Small intestine (tissue), 16 donors: ENCODE measurements at places on chromosomes 1 and 21.

DNA sequence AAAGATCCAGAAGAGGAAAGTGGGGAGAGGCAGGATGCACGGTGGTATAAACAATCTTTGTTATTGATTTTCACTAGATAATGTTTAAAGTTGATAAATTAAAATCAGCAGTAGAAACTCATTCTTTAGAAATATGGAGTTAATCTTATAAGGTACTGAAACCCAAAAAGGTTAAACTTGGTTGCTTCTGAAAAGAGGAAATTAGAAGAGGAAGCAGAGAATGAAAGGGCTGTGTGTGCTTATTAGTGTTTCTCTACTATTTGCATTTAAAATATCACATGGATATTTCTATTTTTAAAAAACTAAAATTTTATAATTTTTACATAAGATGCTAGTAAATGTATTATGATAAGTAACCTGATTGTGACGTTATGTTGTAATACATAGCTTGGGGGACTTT lies 24.4 kb downstream of the C1orf141 start:
- DNase-seq, result no peak

DNA sequence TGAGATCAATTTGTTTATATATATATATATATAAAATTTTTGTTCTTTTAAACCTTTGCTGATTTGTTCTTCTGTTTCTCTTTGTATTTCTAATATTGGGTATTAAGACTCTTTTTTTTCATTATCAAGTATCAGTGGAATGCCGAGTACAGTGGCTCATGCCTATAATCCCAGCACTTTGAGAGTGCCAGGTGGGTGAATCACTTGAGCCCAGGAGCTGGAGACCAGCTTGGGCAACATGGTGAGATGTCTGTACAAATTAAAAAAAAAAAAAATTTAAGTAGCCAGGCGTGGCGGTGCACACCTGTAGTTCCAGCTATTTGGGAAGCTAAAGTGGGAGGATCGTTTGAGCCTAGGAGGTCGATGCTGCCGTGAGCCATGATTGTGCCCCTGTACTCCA lies 67.1 kb downstream of the MAST2 start:
- DNase-seq, result no peak

- DNase-seq, result no peak
These were observed 107.6 kb downstream of the NOS1AP start for GRCh38 chr1:162177126-162177525.

- DNase-seq, result peak; percentile 90
These were observed 70.0 kb downstream of the CLCA4 start for GRCh38 chr1:86616871-86617270.

- DNase-seq, result no peak
These were observed 21.1 kb downstream of the C2CD2 start for GRCh38 chr21:41932576-41933312.

GRCh38 chr1:211908453-211908852 lies 77.9 kb upstream of the LPGAT1 start:
- no peak for DNase-seq

DNA sequence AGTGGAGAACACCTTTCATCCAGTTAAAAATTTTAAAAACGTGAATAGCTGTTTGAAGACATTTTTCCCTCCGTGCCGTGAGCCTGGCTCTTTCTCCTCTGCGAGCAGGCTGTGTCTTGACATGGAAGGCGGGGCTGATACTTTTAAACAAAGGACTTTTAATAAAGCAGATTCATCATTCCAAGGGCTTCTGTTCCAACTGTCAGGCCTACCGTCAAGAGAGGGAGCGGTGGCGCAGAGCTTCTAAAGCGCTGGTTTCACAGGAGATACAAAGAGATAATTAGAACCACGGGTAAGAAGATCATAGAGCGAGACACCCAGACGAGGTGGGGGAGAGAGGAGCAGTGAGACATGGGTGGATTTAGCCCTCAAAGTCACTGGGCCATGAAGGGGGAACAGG lies 247.4 kb upstream of the C1orf174 start:
- DNase-seq, result no peak

- no peak for DNase-seq
These were observed 350.0 kb downstream of the USP25 start for GRCh38 chr21:16079830-16080229.

- DNase-seq, result peak; percentile 78
These were observed 122.8 kb upstream of the USP24 start for GRCh38 chr1:55337801-55338447.

GRCh38 chr1:51628715-51629590 lies 12.1 kb downstream of the OSBPL9 start:
- DNase-seq, result no peak

- DNase-seq, result no peak
These were observed 9.1 kb downstream of the KCNT2 start for GRCh38 chr1:196598942-196599748.

DNA sequence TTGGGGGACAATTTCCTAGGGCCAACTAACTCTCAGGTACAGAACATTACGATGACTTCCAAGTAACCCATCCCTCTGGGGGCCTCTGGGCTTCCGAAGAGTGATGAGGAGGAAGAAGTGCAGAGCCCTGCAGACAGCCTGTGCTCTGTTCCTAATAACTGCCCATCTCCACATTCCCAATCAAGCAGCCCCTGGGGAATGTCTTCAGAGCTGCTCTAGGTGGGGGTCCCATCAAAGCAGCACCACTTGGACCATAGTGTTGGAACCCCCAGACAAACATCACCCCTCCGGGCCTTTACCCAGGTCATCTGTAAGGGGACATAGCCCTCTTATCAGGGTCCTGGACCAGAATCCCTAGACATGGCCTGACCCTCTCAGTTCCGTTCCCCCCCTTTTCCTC lies 357.3 kb downstream of the NPHP4 start:
- no peak for DNase-seq

DNA sequence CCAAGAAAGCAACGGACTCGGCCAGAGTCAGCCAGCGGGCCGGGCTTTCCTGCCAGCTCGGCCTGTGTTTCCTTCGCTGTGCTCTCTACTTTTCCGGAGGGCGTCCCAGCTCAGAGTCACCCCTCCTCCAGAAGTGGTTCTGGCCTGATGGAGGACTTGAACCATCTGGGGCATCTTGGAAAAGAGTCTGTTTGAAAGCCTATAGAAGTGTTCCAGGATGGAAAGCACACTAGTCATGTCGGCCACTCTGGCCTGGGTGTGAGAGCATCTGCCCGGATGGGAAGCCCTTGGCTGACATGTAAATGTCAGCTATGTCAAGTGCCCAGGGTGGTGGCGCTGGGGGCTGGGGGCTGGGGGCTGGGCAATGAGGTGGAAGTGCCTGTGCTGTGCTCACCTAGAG lies 113.4 kb downstream of the DHRS3 start:
- DNase-seq, result no peak

DNA sequence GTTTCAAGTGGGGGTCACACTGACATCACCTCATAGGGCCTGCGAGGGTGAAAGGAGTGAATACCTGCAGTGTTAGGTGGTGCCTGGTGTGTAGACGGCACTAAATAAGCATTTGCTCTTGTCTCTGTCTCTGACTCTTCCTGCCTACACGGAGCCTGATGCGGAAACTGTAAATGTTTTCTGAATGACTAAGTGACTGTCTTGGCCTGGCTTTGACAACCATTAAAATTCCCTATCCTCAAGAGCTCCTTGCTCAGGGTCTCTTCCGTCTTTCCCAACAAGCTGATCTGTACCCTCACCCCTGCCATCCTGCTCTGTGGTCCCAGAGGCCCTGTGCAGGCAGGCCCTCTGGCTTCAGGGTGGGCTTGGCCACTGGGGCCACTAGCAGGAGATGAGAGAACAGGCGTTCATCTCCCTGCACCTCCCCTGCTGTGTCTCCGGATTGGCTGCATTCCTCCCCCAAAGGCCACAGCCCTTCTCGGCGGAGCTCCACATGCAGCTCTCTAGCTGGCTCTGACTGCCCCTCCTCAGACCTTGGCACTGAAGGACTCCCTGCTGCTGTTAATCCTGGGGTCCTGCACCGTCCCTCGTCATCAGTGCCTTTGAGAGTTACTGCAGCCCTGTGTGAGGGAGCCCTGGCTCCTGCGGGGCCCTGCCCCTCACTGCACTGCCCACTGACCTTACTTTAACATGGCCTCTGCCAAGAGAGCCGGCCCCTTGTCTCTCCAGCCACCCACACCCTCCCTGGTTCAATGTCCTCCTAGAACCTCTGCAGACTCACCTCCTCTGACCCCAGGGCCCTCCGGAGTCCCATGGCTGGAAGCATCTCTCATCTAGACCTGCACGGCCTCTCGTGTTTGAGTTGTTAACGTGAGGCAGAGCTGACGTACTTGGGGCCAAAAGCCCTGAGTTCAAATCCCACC lies 211.1 kb downstream of the MATN1 start:
- no peak for DNase-seq

DNA sequence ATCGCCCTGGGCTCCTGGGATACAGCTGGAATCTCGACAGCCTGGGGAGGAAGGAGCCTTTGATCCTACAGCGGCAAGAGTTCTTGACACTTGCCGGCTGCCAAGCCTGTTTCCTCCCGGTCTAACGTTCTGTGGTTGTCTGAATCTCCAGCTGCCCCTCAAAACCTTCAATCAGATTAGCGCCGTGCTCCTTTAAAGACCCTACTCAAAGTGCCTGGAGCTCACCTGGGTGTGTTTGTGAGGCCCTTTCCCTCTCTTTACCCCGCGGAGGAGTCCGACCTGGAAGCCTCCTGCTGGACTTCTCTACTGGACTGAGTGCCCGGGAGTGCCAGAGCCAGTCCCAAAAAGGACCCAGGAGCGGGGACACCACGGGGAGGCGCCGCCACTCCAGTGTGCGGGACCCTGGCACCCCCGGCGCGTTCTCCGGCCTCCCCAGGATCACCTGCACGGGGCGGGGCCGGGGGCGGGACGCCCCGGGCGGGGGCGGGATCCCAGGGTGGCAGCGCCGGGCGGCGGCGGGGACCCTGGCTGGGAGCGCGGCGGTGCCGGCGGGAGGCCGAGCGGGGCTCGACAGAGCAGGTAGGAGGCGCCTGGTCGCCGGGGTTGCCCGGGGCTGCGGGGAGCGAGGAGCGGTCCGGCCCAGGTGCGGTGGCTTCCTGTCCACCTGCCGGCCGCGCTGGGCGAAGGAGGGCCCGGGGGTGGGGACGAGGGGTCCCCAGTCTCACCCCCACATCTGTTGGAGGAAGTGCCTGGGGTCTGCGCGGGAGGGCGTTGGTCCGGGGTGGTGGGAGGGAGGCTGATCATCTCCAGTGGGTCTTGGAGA lies at the start of gene NCMAP:
Gene NCMAP, plus strand, starts transcription at position 497 of the 823 bp plus-strand sequence. CDS start 39,344 bp downstream, outside the sequence.
- peak; percentile 81 for DNase-seq

- DNase-seq, result peak; percentile 65
These were observed 45.9 kb upstream of the PUM1 start for GRCh38 chr1:31111290-31111951.
